ENCODE measurements at places on chromosomes 5 and 9.

GRCh38 chr9:20722221-20722620 is 38.2 kb downstream of the FOCAD start:
- DNase-seq: no peak

GRCh38 chr9:27340285-27340674 is 43.3 kb upstream of the EQTN start:
- no peak for DNase-seq

GRCh38 chr5:116455061-116455460 is 119.6 kb downstream of the SEMA6A start:
- no peak for DNase-seq

DNA sequence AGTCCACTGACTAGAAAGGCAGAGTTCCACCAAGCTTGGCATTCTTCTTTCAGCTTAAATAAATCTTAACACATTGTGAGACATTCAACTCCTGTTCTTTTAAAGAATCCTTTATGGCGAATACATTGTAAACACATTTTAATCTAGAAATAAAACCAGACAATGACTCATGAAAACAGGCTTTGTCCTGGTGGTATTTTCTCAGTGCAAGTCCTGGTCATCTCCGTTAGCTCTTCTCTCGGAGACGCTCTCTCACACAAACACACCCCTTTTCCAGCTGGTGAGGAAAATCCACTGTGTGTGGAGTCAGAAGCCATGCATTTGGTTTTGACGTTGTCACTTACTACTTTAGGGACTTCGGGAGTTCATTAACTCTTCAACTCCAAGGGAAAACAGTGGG is 140.4 kb downstream of the AUH start:
- DNase-seq: no peak

- no peak for DNase-seq
These were observed 172.7 kb downstream of the KIAA0825 start for GRCh38 chr5:94445726-94446125.

DNA sequence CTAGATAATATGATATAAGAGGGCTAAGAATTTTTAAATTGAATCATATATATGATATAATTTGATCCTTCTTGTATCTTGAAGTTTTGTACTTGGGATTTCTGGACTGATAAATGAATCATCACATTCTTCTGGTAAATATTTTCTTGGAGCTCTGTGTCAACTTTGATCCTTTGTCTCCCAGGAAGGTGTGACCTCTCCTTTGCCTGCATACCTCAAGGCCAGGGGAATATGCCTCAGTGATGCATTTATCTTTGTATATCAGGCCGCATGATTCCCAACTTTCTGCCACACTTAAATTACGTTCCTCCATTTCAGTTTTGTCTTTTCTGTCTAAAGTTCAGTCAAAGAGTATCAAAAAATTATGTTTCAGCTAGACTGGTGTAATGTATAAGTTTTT is 101.2 kb downstream of the NLN start:
- no peak for DNase-seq

DNA sequence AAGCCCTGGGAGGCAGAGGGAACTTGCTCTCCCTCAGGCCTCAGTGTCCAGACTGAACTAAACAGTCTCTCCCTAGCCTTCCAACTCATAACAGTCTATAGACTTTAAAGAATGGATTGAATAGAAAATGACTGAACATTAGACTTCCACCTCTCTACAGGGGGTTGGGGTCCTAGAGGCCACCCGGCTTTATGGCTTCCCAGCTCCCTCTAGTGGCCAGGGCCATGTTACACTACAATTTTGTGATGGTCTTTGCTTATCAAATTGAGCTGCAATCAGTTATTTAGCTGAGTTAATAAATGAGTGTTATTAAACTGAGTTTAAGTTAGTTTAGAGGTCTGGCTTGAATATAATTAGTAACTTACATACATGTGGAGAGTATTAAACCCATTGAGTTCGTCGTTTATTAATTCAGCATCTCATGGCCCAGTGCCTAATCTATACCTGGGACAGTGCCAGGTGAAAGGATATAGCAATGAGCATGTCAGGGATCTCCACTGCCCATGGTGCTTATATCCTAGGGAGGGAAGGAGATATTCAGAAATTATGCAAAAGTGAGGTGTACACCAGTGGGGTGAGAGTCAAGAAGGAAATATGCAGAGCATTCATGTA is 105.2 kb downstream of the SH3TC2 start:
- no peak for DNase-seq

GRCh38 chr5:1105350-1106265 is 6.3 kb downstream of the SLC12A7 start:
- DNase-seq: no peak

GRCh38 chr9:124248960-124249359 is 8.8 kb upstream of the NEK6 start:
- DNase-seq: no peak

GRCh38 chr5:157348049-157348400 is 82.1 kb downstream of the CYFIP2 start:
- no peak for DNase-seq

GRCh38 chr5:179864686-179865085 is 6.1 kb upstream of the MRNIP start:
- DNase-seq: no peak

DNA sequence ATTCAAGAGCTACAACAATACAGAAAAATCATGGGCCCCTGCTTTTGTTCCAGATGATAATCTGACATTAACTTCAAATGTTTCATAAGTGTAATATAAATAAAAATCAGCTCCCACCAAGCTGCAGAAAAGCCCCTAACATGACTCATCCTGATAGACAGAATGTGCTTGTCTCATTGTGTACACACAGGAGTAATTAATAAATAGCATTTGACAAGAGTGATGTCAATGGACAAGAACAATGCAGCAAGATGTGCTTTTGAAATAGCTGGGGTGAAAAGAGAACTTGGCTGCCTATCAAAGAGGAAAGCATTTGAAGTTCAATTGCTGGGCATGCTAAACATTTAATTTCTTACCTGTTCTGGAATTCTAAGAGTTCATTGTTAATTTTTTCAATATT is 79.2 kb downstream of the DNAH5 start:
- no peak for DNase-seq

Data from muscle of arm (tissue), 14 donors.